ENCODE measurements at places on chromosomes 1 and 21. TPM values are rescaled to one million over a fixed set of nuclear protein-coding genes. Genes with fewer than 3 reads are reported as not detected.

NBPF6 gene
- total RNA-seq: 0.36 TPM

NEK2 gene
- 2.4 TPM for total RNA-seq

ZNF695 gene
- total RNA-seq: 1.2 TPM

ASAP3 gene
- 107 TPM for total RNA-seq

FCRLA gene
- total RNA-seq: 1.4 TPM

SLFNL1 gene
- total RNA-seq: 0.72 TPM

SRSF10 gene
- 80.7 TPM for total RNA-seq

KIAA0319L gene
- 44.9 TPM for total RNA-seq

MPL gene
- total RNA-seq: not detected
